ENCODE measurements at places on chromosomes 12 and 14. TPM values are rescaled to one million over a fixed set of nuclear protein-coding genes. Genes with fewer than 3 reads are reported as not detected.

Gene SRRM4
- not detected for total RNA-seq

Gene NGB
- total RNA-seq: not detected

Gene TRHDE
- total RNA-seq: 0.19 TPM

Gene LUM
- 0.27 TPM for total RNA-seq

Gene SPX
- total RNA-seq: 2.0 TPM

Gene KRT6C
- not detected for total RNA-seq

Gene ABHD4
- 55.3 TPM for total RNA-seq

Gene C12orf50
- not detected for total RNA-seq

Gene SELPLG
- 1.0 TPM for total RNA-seq

Gene BAG5
- total RNA-seq: 25.0 TPM

Gene OLR1
- 2.6 TPM for total RNA-seq

All from A549 treated with CpdA at 1 μM for 4 hours (cell line).